ENCODE measurements at places on chromosomes 3 and 15. TPM values are rescaled to one million over a fixed set of nuclear protein-coding genes. Genes with fewer than 3 reads are reported as not detected.

The RAB6B gene
- 42.4 TPM for total RNA-seq

DNA sequence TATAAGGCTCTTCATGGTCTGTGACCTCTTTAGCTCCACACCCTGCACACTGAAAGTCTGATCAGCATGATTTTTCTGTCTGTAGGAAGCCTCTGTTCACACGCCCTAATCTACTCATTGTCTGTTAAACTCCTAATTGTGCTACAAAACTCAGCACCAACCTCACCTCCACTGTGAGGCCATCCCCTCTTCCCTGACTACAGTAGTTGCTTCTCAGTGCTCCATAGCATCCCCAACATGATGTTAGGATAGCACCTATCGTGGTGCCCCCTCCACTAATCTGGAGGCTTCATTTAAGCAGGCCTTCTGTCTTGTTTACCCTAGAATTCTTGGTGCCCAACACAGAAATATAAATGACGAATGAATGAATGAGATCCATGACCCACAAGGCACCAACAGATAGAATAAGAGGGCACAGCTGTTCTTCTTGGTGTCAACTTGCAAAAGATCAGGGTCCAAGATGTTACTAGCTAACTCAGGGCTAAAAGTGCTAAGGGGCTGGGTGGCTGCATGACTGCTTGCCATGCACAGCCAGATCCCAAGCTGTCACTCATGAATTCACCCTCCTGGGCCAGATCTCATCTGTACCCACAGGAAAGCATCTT, 55.2 kb upstream of the HEG1 start:
- no peak for DNase-seq

The TRIM42 gene
- not detected for total RNA-seq

The XCR1 gene
- total RNA-seq: not detected

The MYLK gene
- total RNA-seq: 17.8 TPM

GRCh38 chr15:90352107-90352893, at the start of gene ZNF774:
ZNF774 (plus strand) TSS chr15:90352284; CDS start chr15:90354661, 2,377 bp downstream.
- DNase-seq: peak; percentile 94

- no peak for DNase-seq
Observed at GRCh38 chr3:40267937-40268724, 41.4 kb upstream of the EIF1B start.

DNA sequence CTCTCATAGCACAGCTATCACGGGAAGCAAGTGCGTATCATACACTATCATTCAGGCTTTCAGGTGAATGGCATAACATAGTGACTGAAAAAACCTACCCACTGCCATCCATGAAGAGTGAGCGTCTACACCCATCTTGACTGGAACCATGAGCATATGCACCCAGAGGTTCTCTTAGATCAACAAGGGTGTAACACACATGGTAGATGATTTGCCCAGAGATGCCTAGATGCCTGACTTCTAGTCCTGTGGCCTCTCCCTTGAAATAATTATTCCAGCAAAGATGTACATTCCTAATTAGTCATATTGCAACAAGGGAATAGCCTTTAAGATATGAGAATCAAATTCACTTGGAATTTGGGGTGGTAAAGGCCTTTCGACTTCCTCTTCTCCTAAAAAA, 228.4 kb downstream of the GREM1 start:
- no peak for DNase-seq

The CCDC80 gene
- 122 TPM for total RNA-seq

DNA sequence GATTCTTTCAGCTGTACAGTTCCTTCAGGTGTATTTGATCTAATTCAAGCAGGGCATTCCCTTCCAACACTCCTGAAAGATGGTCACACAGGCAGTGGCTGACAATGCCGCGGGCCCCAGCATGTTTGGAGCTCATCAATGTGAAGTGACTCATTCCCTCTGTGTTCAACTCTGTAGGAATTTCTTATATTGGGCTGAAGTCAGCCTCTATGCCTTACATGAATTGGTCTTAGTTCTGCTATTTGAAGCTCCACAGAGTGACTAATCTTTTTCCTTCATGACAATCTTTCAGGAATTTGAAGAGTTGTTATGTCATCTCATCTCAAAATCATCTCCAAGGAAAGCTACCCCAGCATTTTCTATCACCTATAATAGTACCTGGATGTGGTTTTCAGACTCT, 142.5 kb upstream of the C2CD4B start:
- DNase-seq: no peak

The LIPC gene
- 0.62 TPM for total RNA-seq

The HYAL1 gene
- total RNA-seq: 51.6 TPM

DNA sequence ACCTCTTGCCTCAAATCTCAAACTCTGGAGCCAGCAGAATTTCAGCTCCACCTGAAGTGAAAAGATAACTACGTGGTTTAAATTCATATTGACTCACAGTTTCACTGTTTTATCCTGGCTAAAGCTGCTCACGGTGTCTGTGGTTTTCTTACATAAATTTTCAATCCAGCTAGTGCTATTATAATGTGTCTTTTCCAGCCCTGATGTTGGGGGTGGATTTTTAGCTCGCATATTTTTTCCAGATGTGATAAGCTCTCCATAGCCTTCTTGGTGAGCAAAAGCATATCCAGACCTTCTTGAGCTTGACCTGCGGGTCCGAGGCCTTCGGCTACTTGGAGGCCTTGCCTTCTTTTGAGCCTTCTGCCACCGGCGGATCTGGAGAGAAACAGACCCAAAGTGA, 239.3 kb downstream of the DTWD1 start:
- DNase-seq: no peak

The PLIN1 gene
- total RNA-seq: 3.9 TPM
